ENCODE measurements at places on chromosomes 3 and 15.

- no peak for DNase-seq
Measured at GRCh38 chr15:40115670-40116093, 7.0 kb upstream of the BMF start.

DNA sequence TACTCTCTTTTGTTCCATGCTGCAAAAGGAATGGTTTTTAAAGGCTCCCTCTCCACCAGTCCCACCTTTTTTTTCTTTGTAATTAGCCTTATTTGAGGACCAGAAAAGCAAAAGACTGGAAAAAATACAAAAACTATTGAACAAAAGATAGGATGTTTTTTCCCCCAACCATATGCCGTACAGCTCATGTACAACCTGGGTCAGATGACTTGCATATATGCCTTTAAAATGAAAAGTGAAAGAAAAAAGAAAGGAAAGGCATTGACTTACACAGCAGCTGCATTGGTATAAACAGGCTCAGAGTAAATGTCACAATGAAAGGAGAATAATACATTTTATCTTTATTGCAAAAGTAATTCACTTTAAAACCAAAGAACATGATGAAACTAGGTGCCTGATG, 69.5 kb upstream of the CMC1 start:
- no peak for DNase-seq

GRCh38 chr3:9781551-9781950, 10.7 kb downstream of the TADA3 start:
- no peak for DNase-seq

GRCh38 chr3:46778101-46778500, 60.4 kb upstream of the PRSS50 start:
- DNase-seq: no peak

DNA sequence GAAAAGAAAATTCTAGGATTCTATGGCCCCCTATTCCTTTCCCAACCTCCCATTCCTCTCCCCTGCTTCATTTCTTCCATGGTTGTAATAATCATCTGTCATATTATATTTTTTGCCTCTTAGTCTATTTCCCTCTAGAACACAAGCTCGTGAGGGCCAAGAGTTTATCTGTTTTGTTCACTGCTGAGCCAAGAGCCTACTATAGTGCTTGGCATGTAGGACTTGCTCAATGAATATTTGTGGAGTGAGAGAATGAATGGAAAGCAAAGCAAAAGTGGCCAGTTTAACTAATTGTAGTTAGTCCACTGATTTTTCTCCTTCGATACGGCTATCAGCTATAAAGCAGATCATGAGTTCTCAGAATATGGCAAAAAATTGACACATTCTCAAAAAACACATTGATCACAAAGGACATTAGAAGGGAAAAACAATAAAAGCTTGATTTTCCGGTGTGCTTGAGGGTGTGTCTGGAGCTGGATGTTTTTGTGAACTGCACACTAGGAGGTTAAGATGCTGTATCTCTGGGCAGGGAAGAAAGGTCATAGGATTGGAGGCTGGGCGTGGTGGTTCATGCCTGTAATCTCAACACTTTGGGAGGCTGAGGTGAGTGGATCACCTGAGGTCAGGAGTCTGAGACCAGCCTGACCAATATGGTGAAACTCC, 25.0 kb upstream of the CTSH start:
- no peak for DNase-seq

GRCh38 chr15:83570756-83571155, 83.2 kb upstream of the ADAMTSL3 start:
- DNase-seq: no peak

GRCh38 chr3:10006048-10006761, 19.6 kb upstream of the EMC3 start:
- no peak for DNase-seq

GRCh38 chr3:42288385-42288784, 22.4 kb upstream of the CCK start:
- DNase-seq: no peak

DNA sequence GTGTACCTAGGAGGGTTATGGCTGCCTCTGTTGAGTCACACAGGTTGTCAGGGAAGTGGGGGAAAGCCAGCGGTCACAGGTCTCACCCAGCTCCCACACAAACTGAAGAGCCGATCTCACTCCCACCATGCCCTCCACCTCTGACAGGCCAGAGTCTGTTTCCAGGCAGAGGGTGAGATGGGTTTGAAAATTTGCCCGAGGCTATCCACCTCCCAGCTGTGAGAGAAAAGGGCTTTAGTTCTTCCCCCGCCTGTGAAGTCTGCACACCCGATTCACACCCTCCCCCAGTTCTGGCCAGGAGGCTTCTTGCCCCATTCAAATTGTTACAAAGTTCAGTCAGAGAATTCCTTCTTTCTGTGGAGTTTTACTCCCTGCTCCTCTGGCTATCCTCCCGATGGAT, 446.9 kb downstream of the EDEM1 start:
- DNase-seq: no peak

DNA sequence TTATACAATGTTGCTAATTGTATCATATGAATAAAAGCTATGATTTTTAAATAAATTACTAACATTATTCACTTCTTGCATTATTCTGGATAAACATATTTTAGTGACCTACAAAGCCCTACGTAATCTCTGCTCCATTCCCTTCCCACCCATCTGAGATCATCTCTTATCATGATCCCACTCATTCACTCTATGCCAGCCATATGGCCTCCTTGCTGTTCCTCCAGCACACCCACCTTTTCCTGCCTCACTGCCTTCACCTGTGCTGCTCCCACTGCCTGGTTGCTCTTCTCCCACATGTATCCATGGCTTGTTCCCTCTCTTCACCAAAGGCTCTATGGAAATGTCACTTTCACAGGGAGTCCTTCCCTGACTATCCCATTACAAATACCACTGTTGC, 7.3 kb upstream of the USP8 start:
- DNase-seq: no peak

GRCh38 chr3:160210799-160211221, 14.4 kb upstream of the C3orf80 start:
- DNase-seq: no peak

DNA sequence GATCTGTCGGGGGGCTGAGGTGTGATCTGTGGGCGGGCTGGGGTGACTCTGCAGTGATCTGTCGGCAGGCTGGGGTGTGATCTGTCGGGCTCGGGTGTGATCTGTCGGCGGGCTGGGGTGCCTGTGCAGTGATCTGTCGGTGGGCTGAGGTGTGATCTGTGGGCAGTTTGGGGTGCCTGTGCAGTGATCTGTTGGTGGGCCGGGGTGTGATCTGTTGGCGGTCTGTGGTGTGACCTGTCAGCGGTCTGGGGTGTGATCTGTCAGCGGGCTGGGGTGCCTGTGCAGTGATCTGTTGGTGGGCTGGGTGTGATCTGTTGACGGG, 205.1 kb downstream of the XXYLT1 start:
- DNase-seq: no peak

GRCh38 chr3:149810846-149811245, 2.2 kb upstream of the RNF13 start:
- DNase-seq: no peak

DNA sequence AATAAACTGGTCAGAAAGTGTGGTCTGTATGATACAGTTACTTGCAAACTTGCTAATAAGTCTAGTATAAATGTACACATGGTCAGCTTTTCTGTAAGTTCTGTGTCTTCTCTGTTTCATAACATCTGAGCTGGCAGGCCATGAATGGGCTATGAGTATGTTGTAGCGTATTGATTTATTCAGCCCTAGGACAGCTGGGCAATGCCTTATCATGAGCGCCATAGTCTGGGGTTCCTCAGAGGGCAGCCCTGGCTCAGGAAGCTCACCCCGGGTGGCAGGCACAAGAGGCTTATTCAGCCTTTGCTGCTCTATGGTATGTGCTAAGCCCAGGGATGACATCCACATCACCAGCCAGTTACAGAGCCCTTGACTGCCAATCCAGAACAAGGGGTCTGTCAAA, 50.7 kb upstream of the CCR2 start:
- DNase-seq: no peak

- no peak for DNase-seq
Measured at GRCh38 chr15:89496155-89497098, at the start of gene RHCG. Gene RHCG (minus strand): TSS chr15:89496583. CDS start chr15:89496544, 39 bp downstream.

DNA sequence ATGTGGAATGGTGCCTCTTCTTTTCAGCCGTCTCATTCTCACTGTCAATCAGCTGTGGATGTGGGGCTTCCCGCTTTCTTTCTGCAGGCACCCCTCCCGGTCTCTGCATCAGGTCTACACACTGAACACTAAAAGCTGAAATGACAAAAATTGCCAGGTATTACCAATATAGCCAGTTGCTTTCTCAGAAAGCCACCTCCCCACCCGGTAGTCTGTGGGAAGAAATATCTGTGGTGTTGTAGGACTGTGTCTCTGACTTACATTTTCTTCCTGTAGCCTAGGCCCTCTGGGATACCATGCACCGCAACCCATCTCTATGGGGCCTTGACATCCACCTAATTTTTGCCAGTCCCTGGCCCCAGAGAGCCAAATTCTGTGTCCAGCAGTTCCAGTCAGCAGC, 19.2 kb upstream of the EPHB1 start:
- DNase-seq: no peak

- DNase-seq: no peak
Measured at GRCh38 chr3:179801263-179801662, 148.4 kb downstream of the USP13 start.

GRCh38 chr15:74319596-74320351, 47.7 kb downstream of the CYP11A1 start:
- DNase-seq: no peak

DNA sequence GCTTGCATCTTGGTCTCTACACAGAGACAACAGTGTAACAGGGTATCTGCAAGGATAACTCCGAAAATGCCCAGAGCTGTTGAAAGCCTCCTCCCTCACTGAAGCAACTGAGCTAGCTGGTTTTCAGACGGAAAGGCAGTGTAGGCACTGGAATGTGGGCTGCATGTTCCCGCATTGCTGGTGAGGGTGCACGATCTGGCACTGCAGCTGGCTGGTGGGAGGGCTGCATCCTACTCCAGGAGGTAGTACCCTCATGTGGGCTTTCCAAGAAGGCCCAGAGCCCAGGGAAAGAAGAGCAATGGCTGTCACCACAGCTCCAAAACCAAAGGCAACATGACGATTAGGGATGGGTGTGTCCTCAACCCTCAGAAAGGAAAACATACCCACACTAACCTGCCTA, 28.7 kb upstream of the RPS17 start:
- DNase-seq: no peak

DNA sequence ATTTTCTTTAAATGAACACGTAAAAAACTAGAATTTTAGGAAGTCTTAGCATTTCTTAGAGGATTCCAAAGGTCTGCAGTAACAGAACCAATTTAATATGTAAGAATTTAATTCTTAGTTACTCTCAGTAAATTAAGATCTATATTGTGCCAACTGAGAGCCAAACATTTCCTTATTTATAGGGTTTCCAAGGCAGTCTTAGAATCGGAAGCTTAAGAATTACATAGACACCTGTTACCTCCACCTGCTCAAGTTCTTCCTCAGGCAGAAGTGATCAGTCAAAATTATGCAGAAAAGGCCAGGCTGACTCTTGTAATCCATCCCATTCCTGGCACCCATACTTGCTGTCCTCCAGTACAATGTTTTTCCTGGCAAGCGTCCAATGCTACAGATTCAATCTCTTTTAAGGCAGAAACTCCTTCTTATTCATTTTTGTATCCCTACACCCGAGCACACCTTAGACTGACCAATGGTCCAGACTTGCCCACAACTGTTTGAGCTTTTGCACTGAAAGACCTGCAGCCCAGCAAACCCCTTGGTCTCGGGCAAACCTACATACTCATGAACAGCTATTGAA, 64.3 kb downstream of the NCEH1 start:
- DNase-seq: no peak

- DNase-seq: no peak
Measured at GRCh38 chr3:46360907-46361306, 7.0 kb downstream of the CCR2 start.

Measured in hypothalamus (tissue), 51 donors.